Stimulated activated CD8-positive, alpha-beta memory T cell treated with anti-CD3 and anti-CD28 coated beads, Interleukin-4, amount 100 ng/mL, for 24 hours (primary cell): ENCODE measurements at places on chromosomes 7 and 10.

- DNase-seq = no peak
Observed at GRCh38 chr7:30647589-30648364, 34.5 kb downstream of the CRHR2 start.

- DNase-seq = peak; percentile 43
Observed at GRCh38 chr7:45923290-45923689, 2.2 kb upstream of the IGFBP3 start.

DNA sequence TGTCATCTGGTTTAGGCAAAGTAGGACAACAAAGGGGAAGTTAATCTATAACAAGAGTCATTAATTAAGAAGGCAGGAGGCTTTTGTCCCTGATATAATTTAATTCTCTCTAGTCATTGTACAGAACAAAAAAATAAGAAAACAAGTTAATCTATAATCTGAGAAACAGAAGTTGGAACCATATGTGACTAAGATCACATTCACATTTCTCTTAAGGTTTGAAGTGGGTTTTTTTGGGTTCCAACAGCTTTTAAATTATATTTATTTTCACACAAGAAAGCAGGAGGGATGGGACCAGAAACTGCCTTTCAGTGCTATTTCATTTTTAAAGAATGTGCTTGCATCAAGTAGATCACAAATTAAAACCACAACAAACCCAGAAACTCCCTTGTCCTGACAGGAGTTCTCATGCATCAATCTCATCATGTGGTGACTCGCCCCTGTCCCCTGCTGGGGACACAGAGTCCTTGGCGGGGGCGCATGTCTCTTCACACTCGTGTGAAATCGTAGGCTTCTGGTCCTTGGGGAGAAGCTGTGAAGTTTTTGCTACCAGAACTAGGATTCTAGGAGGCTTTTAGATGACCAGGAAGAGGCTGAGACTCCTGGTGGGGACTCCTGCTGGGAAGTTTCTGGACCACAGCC, 10.1 kb upstream of the OPN4 start:
- no peak for DNase-seq

GRCh38 chr10:122725768-122726167, 26.1 kb upstream of the C10orf120 start:
- DNase-seq = no peak

- DNase-seq = no peak
Observed at GRCh38 chr10:96387161-96387560, 28.4 kb upstream of the OPALIN start.

DNA sequence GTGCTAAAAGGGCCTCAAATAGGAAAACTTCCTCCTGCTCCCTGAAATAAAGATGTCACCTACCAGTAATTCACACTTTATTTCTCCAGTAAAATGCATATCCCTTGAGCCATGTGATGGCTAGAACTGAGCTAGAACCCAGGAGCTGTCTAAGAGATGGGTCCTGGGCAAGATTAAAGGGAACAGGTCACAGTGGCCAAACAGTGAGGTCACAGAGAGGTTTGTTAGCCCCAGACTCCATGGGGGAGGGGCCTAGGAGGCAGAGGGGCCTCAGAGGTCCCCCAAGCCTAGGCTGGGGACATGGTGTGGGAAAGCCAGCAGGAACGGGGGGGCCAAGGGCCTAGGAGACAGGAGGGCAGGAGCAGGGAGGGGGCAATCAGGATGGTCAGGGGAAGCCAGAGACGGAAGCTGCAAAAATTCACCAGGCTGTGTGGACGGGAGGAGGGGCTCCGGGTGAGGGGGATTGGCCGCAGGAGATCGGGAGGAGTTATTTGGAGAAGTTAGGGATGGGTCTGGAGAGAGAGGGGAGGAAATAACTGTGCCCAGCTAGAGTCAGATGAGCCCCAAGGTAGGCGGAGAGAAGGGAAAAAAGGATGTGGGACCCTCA, 3.3 kb downstream of the FBXO24 start:
- DNase-seq = no peak

DNA sequence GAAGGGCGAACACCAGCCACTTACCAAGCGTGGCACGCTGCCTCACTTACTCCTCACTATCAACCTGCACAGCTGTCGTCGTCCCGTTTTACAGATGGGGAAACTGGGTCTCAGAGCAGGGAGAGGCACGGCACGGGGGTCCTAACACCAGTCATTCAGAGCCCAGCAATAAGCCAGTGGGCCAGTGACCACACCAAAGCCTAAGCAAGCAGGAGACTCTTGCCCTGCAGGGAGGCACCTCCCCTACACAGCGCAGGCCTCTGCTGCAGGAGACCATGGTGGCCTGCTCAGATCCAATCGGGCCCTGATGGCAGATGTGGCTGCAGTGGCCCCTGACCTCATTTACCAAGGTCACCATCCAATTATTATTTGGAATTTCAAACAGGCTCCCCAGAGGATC, 4.8 kb downstream of the SLIT1 start:
- no peak for DNase-seq

GRCh38 chr10:36187380-36188079, 545.4 kb upstream of the FZD8 start:
- DNase-seq = no peak

DNA sequence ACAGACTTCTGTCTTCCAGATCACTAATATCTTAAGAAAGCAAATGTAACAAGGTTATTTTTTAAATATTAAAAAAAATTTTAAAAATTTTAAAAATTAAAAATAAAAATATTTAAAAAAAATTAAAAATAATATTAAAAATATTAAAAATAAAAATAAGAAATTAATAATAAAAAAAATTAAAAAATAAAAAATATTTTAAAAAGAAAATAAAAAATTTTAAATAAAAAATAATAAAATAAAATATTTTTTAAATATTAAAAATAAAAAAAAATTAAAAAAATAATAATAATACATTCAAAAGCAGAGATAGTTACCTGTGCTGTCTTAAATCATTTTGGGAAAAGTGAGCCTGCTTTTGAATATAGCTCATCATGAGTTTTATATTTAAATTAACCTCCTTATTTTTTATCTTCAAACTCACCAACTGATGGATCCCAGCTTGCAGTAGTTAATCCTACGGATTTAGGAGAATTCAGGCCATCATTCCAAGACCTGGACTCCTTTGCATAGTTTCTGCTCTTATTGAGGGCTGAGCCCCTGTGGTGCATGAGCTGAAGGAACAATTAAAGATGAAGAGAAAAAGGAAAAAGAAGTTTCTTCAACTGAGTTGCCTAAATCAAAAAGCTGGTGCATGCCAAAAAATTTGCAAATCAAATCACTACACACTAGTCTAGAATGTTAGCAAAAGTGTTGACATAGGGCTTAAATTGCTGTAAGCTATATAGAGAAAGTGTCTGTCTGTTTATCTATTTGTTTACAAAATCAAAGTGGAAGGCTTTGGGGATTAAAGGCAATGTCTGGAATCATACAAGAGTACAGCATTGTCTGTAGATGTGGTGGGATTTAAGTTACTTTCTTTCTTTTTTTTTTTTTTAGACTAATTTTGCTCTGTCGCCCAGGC, 50.5 kb upstream of the ZNF438 start:
- DNase-seq = no peak

- DNase-seq = no peak
Observed at GRCh38 chr7:132407764-132408163, 168.5 kb downstream of the PLXNA4 start.

DNA sequence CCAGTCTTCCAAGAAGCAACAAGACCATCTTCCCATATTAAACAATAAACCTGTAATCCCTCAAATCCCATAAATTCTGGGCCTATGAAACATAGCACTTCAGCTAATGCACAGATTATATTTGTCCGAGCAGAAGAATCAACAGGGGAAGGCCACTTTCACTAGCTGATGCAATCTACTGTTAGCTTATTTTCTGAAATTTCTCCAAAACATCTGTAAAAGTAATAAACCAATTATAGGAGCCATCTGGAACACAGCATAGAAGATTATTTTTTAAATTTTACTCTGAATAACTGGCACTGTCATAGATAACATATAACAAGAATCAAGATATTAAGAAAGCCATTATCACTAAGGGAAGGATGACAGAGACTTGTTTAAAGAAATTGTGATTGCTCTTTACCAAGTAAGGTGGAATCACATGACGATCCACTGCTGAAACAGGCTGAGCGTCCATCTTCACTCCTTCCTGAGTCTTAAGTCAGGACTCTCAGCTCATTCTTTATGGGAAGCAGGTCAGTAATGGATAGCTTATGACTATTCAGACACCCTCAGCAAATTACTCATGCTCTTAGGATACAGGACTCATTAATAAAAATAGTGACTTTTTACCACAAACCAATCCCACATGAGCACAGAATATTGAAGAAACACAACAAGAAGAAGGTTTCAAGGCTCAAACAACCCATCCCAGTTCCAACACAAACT, 719.5 kb downstream of the XPNPEP1 start:
- DNase-seq = no peak

DNA sequence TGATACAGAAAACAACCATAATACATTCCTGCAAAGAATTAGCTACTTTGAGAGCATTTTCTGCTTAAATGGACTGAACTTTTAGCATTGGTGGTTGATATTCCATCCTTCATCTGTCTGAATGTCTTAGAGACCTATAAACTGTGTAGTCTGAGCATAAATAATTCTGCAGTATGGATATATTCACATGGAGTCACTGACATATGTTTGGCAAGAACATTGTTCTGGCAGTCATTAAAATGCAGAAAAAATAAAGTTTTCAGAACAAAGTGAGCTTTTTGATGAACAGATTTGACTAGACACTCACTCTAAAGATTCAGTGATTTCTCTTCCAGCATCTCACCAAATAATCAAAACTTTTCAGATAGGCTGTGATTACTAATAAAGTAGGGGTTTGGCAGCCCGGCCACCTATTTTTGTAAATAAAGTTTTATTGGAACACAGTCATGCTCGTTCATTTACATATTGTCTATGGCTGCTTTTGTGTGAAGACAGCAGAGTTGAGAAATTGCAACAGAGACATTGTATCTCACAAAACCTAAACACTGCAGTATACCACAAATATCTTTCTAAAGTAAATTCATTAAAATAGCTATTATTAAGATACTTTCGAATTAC, 44.1 kb upstream of the RAPGEF5 start:
- DNase-seq = no peak

- no peak for DNase-seq
Observed at GRCh38 chr10:114571316-114571999, 86.6 kb downstream of the ABLIM1 start.

DNA sequence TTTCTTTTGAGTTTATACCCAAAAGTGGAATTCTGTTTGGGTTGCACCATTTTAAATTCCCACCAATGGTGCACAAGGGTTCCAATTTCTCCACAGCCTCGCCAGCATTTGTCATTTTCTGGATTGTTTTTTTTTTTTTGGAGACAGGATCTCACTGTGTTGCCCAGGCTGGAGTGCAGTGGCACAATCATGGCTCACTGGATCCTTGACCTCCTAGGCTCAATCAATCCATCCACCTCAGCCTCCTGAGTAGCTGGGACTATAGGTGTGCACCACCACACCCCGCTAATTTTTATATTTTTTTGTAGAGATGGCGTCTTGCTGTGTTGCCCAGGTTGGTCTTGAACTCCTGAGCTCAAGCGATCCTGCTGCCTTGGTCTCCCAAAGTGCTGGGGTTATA, 46.6 kb downstream of the CUX1 start:
- DNase-seq = no peak

GRCh38 chr7:128781126-128781525, 5.5 kb upstream of the OPN1SW start:
- no peak for DNase-seq

- peak; percentile 61 for DNase-seq
Observed at GRCh38 chr10:132443605-132443982, 46.6 kb downstream of the PWWP2B start.

DNA sequence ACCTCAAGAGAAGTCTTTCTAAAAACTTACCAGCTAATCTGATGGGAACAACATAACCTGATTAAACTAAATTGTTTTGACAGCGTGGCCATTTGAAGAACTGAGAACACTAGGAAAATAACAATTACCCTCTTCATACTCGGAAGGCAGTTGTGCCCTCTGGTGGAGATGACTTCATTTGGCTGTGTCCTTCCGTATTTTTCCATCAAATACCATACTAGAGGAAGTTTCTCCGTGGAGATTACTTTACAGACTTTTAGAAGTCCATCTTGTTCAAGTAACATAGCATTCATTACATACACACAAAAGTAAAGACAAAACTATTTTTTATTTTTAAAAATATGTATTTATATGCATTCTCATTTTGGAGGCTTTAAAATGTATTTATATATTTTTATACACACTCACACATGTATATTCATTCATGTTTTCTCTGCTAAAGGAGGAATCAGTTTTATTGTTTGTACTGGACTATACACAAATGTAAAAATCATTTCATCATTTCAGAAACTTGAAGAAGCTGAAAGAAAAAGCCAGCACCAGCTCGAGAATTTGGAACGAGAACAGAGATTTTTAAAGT, 25.2 kb downstream of the SMNDC1 start:
- DNase-seq = no peak

DNA sequence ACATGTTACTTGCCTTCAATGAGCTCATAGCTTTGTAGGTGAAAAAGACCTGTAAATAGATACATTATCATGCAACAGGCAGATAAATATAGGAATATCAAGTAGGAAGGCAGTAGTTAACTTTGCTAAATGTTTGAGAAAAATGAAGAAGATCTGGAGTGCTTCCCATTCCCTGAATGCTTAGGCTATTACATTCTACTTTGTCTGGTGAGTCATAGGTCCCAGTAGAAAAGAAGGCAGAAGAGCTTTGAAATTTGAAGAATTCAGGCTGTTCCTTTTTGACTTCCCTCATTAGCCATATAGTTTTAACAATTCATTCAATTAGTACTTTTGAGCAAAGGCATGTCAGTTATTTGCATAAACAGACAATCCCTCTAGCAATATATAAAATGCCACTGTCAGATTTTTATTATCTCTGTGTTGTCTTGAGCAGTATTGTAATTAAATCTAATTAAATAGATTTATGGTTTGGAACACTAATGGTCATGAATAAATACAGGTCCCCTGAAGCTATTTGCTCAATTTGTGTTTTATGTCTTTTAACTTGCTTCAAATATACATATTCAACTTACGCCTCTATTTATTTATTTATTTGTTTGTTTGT, 875.0 kb downstream of the REEP3 start:
- DNase-seq = no peak

GRCh38 chr7:73829505-73829904, 1.3 kb upstream of the CLDN4 start:
- no peak for DNase-seq

- DNase-seq = no peak
Observed at GRCh38 chr7:29115130-29115687, 31.1 kb downstream of the CPVL start.
